ENCODE measurements at places on chromosomes 11 and 22.
A peak's percentile ranks its signal among the peaks of the same experiment; 100 is the strongest.

DNA sequence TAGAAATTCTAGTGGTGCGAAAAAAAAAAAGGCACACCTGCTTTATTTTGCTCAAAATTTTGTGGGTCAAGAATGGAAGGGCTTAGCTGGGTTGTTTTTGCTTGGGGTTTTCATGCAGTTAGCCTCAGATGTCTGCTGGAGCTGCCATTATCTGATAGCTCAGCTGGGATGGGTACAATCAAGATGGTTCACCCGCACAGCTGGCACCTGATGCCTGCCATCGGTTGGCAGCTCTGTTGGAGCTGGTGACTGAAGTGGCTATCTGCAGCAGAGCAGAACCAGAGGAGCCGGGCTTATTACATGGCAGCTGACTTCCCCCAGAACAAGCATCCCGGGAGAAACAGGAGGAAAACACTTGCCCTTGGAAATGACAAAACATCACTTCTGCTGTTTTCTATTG, 12.1 kb upstream of the ELFN2 start:
- DNase-seq, result no peak

DNA sequence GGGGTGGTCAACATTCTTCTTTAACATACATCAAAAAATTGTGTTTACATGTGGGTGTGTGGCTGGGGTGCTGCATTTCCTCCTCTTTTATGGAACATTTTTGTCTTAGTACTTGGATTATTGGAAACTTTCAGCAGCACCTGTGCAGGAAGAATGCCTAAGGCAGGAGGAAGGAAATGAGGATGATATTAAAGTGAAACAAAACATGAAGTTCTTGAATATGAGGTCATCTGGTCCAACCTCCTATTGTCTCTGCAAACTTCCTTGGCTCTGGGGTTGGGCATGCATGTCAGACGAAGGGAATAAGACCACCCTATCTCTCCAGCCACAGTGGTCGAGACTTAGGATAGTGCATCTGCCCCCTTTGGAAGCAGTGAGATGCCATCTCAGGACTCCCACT, 20.6 kb upstream of the OR9Q1 start:
- no peak for DNase-seq

DNA sequence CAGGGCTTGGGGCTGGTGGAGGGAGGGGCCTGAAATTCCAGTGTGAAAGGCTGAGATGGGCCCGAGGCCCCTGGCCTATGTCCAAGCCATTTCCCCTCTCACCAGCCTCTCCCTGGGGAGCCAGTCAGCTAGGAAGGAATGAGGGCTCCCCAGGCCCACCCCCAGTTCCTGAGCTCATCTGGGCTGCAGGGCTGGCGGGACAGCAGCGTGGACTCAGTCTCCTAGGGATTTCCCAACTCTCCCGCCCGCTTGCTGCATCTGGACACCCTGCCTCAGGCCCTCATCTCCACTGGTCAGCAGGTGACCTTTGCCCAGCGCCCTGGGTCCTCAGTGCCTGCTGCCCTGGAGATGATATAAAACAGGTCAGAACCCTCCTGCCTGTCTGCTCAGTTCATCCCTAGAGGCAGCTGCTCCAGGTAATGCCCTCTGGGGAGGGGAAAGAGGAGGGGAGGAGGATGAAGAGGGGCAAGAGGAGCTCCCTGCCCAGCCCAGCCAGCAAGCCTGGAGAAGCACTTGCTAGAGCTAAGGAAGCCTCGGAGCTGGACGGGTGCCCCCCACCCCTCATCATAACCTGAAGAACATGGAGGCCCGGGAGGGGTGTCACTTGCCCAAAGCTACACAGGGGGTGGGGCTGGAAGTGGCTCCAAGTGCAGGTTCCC, at the start of gene APOC3:
TSS of gene APOC3 (plus strand) at position 383 of the 659 bp plus-strand sequence. CDS start 676 bp downstream, outside the sequence.
- no peak for DNase-seq

GRCh38 chr11:60288531-60288930, 8.1 kb downstream of the MS4A4A start:
- DNase-seq, result no peak

DNA sequence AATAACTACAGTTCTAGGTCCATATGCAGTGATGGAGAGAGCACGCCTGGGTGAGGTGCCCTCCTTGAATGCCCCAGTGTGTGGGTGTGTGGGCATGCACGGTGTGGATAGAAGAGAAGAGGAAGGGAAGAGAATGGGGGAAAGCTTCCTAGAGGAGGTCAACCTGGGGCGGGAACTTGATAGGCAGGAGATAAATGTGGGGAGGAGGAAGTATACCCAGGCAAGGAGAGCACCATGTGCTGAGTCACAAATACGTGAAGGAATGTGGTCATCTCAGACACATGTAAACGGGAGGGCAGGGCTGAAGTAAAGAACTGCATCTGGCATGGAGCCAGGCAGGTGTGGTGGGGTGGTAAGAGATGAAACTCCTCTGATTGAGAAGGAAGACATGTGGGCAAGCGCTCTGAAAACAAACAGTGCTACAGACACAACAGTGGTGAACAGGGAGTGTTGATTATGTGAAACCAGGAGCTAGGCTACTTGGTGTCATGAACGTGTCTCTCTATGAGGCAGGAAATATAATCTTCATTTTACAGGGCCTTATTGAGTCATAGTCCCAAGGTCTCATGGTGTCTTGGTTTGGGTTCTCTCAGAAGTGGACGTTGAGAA, 61.5 kb upstream of the EED start:
- peak; percentile 41 for DNase-seq

GRCh38 chr11:12069066-12069676, 41.2 kb upstream of the MICAL2 start:
- no peak for DNase-seq

DNA sequence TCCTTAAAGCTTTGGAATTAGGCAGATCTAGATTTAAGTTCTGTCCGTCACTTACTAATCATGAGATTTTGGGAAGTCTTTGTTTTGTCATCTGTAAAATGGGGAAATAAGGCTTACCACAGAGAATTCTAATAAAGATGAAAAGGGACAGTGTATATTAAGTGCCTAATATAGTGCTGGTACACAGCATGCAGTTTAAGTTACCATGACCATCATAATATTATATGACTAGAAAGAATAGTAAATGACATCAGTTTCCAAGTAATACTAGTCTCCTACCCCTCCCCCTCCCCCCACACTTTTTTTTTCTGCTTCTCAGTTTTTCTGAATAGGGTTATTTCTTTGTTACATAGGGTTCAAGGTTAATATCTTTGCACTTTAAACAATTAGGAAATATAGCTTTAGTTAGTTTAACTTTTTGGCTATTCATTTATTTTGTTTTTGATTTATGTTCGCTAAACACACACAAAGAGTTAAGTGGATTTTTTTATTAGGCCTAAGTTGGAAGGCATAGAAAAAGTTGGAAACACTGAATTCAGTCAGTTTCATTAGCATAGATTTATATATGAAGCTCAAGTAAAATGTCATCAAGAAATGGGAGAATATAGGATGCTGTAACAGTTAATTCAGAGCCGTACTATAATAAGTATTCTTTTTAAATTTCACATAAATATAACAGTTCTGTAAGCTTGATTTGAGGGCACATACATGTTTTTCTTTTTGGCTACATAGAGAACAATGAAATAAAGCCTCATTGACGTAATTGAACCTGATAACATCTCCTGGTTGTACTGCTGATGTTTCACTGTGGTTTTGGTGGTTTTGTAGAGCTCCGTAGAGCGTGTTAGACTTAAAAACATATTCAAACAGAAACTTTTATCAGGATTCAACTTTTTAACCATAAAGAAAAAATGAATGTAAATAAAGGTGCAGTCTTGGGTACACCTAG, 121.2 kb downstream of the PDE3B start:
- peak; percentile 80 for DNase-seq

- DNase-seq, result no peak
Observed at GRCh38 chr11:78300108-78300839, 111.6 kb downstream of the USP35 start.

DNA sequence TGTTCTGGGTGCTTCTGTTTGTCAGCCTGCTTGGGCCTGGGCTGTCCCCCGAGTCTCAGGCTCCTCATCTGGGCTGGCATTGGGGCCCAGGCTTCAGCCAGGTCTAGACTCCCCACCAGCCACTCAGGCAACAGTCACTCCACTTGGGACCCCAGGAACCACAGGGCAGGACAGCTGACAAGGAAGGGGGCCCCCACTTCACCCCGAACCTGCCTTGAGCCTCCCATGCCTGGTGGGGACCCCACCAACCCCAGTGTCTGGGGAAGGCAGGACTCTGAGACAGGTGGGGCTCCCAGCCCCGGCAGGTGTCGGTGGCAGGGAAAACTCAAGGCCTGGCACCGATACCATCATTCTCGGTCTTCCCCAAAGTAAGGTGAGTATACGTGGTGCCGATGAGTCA, 11.7 kb upstream of the LTO1 start:
- no peak for DNase-seq

- no peak for DNase-seq
Observed at GRCh38 chr11:2277008-2277346, 6.6 kb upstream of the ASCL2 start.

GRCh38 chr11:23723861-23724260, 773.0 kb upstream of the LUZP2 start:
- DNase-seq, result peak; percentile 27

DNA sequence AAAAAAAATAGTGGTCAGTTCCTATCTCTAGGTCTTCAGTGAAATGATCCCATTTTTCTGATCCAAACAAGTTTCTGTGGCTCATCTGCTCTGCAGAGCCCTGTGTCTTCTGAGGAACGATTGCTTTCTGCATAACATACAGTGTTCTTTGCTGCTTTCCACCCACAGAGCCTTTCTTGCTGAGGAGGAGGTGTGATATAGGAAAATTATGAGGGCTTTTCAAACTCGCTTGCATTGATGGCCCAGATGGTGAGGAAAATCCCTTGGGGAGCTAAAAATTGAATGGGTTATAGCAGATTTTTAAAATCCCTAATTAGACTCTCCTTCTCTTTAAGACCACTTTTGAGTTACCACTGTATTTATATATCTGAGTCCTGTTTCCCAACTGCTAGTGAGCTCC, 31.3 kb downstream of the JAM3 start:
- no peak for DNase-seq

DNA sequence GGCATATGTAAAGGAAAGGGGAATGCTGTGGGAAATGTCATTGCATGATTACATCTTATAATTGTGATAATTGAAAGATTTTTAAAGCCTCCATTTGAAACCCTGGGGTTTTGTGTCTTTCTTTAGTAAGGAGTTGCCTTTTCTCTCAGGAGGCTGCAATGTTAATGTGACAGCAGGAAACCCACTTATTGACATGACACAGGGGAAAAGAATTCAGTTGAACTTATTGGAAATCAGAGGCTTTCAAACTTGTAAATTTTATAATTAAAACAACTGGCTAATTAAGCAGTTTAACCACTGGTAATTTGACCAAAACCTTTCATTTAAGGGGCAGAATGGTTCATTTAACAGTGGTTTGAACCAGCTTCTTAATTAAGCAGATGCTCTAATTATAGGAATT, 31.2 kb downstream of the MRPL48 start:
- DNase-seq, result peak; percentile 59

DNA sequence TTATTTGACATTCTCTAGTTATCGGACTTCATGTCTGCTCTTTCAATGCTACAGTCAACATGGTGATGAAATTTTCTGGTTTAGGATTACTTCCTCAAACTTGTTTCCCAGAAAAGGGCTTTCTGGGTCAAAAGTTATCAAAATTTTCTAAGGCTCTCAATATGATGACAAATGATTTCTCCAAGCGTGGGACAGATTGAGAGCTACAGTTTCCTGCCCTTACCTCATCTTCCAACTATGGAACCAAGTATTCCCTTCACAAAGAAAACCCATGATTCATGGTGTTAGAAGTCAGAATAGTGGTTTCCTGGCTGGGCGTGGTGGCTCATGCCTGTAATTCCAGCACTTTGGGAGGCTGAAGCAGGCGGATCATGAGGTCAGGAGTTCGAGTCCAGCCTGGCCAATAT, 17.8 kb downstream of the MYO18B start:
- peak; percentile 99 for DNase-seq

DNA sequence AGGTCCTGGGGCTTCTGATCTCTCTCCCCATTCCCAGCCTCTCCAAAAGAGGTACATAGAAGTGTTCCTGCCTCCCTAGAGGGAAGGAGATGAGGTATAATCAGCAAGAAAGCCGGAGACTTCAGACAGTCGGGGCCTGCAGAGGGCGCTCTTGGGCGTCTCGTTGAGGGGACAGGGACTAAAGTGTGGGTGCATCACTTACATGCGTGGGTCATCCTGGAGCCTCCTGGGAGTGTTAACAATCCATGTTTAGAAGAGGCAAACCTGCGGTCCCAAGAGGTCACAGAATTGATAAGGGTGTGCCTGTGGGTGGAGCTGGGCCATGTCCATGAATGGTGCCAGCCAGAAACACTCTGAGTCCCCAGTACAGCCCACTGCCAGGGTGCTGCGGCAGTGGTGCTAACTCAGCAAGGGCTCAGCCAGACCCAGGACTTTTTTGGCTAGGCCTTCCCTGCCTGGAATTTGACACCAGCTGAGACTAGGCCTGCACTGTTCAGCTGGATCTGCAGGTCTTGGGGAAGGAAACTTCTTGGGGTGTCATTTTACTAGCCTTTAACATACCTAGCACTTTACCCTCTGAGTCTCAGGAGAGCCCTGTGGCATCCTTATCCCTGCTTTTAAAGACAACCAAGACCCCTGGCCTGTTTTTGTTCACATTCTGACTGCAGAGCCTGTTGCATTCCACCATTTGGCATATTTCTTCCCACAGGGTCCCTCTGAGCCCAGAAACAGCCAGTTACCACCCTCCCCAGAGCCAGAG, 5.5 kb downstream of the YDJC start:
- DNase-seq, result no peak

GRCh38 chr11:132744771-132745170, 787.5 kb downstream of the OPCML start:
- DNase-seq, result peak; percentile 71

GRCh38 chr11:61826930-61827570, 1.1 kb upstream of the FADS2 start:
- DNase-seq, result no peak

DNA sequence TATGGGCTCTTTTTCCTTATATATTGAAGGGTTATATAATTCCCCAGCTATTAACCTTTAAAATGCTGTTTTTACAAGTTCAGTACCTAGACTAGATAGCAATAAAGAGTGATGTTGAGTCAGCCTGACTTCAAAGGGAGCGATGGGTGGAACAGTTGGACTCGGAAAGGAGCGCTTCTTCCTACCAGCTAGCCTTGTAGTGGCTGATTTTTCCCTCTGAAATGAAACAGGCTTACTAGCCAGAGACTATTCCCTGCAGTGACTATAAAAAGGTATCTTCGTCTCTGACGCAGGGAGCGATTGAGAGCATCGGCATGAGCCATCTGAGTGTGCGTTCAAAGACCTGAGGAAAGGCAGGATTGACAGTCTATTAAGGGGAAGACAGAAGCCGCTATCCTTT, 66.0 kb upstream of the GRAMD1B start:
- DNase-seq, result no peak

GRCh38 chr11:103359216-103359615, 250.0 kb downstream of the DYNC2H1 start:
- peak; percentile 56 for DNase-seq

GRCh38 chr11:133381761-133382130, 150.6 kb downstream of the OPCML start:
- no peak for DNase-seq

- no peak for DNase-seq
Observed at GRCh38 chr11:43825217-43825816, 55.3 kb upstream of the ALKBH3 start.

All from astrocyte (in vitro differentiated cells and primary cell).